ENCODE measurements at places on chromosomes 3 and 15.

DNA sequence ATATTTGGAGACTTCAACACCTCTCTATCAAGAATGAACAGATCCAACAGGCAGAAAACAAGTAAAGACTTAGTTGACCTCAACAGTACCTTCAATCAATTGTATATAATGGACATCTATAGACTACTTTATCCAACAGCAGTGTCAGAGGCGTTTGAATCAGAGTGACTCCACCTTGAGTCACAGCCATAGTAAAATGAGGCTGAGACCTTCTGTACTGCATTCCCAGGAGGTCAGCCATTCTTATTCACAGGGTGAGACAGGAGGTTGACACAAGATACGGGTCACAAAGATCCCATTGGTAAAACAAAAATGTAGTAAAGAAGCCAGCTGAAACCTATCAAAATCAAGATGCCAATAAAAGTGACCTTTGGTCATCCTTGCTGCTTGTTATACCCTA, 299.8 kb downstream of the CNTN3 start:
- no peak for DNase-seq

DNA sequence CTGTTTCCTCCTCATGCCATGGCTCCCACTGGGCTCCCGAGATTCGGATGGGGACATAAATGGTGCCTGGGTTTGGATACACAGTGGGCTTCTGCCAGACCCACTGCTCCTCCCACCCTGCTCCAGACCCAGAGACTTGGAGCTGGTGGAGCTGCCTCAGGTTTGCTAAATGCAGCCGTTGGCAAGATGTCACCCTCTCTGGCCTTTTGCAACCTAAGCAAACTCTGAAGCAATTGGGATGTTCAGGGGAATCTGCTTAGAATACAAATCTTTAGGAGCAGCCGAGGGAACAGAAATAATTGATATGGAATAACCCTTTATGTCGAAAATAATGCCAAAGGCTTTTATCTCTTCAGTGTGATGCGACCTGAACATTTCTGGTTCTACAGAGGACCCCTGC, 33.4 kb downstream of the PRICKLE2 start:
- no peak for DNase-seq

DNA sequence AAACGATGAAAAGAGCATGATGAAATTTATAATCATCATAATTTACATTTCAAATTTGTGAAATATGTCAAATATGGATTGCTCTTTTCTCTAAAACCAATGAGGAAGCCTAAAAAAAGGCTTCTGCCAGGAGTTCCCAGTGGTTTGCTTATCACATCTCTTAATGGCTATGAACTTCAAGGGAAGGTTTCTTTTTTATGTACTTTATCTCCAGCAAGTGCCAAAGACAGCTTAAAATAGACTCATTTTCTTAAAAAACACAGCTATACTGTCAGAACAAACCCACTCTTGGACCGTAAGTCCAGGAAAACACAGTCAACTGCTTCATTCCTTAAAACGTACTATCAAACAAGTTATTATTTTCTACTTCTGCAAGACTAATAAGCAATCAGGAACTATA, 80.2 kb downstream of the DLG1 start:
- DNase-seq: no peak

DNA sequence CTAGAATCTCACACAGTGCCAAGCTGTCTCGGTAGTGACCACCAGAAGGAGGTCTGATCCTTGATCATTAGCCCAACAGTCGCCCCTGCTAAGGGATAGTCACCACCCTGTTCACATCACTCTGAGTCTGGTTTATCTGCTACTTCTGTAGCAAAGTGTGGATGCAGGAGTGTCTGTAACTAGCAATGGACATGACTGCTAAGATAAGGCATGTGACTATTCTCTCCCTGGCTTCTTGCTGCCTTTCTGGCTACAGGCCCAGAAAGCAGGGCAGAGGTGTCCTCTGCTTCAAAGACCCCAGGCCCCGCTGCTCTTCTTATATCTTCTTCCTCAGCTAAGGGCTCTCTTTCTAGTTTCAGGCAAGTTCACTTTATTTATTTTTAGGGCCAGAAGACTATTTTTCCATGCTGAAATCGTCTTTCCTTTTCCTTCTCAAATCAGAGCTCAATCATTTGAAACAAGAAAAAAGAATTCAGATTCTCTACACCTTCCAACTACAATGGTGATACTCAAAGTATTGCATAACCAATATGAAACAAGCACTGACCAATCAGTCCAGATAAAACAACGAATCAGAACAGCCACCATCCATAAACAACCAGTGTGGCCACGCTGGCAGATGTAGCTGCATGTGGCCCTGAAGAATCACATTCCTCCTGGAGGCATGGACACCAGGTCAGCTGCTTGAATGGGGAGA, 8.0 kb upstream of the KNG1 start:
- no peak for DNase-seq

DNA sequence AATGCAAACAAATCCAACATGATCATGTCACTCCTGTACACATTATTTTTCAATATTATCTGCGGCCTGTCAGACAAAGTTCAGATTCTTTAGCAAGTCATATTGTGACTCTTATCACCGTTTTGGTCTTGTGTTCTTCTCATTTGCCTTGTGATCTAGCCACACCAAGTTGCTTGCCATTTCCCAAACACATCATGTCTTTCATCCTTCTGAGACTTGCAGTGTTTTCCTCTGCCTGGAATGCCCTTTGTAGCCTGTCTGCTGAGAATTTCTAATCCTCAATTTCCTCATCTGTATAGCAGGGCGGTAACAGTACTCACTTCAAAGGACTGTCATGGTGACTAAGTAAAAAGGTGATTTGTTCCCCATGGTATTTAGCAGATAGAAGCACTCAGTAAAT, 135.0 kb downstream of the GREM1 start:
- no peak for DNase-seq

- DNase-seq: no peak
These were observed 25.9 kb downstream of the SNX33 start for GRCh38 chr15:75673426-75674235.

DNA sequence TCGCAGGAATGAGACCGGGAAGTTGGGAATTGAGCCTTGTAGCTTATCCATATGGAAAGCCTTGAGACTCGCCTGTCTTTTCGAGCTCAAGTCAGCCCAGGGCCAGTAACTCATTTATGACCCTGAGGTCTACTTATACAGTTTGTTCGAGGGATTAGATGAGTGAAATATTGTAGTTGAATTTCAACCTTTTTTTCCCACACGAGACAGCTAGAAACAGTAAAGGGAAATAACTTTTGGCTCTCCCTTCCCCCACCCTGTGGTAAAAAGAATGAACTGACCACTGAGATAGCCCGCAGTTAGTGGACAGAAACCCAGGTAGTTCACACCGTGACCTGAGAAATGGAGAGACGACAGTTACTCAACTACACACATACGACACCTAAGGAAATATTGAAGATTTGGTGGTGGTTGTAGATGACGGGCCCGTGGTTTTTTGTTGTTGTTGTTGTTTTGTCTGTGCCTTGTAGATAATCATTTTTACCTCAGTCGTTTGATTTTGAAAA, 841 bp downstream of the EIF3J start:
- no peak for DNase-seq

DNA sequence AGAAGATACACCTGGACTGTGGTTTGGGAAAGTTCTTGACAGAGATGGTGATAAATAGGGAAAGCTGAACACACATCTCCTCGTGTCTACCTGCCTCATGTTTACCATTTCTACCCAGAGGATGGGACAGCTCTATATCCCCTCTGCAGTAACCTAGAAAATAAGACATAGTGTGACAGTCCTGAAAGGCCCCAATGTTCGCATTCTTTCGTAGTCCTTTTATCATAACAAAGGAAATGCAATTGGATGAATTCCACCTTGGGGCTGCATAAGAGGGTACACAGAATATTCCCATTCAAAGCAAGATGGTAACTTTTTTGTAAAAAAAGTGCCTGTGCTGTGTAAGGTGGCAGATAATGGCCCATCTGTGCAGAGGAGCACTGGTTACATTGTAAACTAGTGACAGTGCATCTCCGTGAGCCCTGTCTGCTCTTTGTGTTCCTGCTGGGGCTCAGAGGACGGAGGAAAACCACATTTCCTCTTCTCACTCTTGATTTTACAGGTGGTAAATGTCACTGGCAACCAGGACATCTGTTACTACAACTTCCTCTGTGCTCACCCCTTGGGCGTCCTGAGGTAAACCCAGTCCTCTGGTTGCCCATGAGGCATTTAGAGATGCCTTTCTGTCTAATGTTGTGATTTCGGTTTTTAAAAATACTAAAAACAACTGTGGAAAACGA, 74.3 kb downstream of the SIDT1 start:
- DNase-seq: no peak

- peak; percentile 87 for DNase-seq
These were observed 35.2 kb downstream of the BDH1 start for GRCh38 chr3:197520311-197521276.

DNA sequence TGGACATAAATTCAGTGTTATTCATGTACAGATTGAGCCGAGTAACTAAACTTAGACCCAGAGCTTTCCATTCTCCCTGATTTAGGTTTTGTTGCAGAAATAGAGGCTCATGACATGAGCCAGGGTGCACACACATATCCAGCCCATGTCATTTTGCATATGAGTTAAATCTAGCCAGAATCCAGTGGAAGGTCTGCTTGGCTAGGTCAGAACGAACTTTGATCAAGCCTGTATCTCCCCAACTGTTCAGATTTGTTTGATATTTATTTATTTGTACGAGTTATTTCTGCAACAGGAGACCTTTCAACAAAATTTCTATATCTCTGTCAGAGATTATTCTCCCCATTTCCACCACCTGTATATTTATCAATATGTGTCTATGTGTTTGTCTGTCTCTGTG, 247.5 kb upstream of the THBS1 start:
- no peak for DNase-seq

DNA sequence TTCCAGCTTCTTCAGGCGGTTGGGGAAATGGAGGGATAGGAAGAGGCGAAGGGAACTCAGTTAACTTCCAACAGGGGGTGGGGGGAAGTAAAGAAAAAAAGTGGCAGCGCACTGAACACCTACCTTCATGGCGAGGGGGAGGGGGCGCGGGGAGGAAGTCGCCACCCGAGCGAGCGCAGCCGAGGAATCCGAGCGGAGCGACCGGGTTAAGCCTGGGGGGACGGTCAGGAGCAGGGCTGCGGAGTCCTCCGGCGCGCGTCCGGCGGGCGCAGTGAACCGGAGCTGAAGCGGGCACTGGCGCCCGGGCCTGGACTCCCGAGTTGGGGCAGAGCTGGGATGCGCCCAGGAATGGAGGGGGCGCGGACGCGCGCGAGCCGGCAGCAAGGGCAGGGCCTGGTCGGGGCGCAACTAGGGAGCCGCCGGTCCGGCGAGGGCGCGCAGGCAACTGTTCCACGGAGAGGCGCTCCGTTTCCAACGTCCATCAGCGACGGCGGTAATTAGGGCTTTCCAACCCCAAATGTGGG, at the start of gene WNT5A:
Gene WNT5A, minus strand, starts transcription at position 450 of the 524 bp plus-strand sequence. Its CDS starts 321 bp downstream, at position 129.
- DNase-seq: no peak

GRCh38 chr3:87332789-87333188, 56.4 kb upstream of the POU1F1 start:
- no peak for DNase-seq

DNA sequence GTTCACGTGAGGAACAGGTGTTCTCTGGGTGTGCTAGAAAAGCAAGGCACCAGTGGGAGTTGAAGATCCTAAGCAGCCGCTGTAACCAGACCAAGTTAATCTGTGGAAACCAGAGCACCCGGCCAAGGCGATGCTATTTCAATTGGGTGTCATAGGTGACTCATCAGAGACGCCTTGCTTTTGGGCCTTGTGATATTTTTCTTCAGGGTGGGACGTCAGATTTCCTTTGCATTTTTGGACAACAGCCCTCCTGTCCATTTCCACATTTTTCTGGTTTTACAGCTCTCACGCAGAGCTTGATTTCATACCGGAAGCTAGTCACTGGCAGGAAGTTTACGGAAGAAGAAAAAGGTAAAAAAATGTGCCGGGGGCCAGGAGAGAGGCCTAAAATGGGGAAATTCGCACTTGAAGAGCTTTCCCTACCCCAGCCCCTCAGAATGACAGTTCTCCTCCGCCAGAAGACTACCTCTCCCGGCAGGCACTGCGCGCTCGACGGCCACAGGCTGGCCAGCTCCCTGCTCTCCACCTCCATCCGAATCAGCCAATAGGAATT, 471 bp upstream of the KBTBD8 start:
- DNase-seq: no peak

DNA sequence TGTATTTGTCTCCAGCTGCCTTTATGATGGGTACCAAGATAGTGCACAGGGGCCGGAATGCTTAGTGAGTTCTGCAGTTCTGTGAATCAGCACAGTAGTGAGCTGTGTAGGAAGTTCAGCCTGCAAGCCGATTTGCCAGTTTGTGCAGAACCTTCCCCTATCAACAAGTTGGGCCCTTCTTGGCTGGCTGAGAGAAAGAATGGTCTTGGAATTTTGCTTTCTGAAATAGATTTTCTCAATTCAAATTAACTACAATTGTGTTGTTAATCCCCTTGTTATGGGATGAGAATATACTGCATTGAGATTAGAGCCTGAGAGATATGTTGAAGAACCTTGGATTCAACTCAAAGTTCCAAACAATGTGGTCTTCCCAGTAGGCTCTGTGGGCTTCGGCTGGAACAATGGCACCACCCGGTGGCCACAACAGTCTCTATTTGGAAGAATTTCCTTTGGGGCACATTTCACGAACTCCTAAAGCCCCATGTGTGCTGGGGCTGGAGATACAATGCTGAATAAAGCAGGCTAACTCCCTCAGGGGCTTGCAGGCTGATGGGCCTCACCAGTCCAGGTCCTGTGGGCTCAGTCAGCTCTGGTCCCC, 59.1 kb downstream of the TRIM42 start:
- DNase-seq: peak; percentile 73

GRCh38 chr3:55585856-55586255, 98.8 kb upstream of the WNT5A start:
- DNase-seq: no peak

DNA sequence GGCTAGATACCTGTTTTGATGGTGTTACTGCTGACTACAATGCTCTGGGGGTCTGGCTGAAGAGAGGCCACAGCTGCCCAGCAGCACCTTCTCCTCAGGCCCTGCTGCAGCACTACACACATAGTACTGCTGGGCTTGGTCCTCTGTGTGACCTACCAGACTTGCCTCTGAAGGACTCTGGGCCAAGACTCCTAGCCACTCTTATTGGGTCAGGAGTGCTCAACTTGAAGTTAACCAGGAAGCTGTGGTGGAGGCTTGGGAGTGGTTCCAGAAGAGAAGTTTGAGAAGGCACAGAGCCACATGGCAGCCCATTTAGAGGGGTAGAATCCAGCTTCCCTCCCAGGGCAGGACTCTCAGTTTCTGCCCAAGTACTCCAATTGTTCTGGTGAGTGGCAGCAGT, 16.6 kb downstream of the ELP6 start:
- no peak for DNase-seq

DNA sequence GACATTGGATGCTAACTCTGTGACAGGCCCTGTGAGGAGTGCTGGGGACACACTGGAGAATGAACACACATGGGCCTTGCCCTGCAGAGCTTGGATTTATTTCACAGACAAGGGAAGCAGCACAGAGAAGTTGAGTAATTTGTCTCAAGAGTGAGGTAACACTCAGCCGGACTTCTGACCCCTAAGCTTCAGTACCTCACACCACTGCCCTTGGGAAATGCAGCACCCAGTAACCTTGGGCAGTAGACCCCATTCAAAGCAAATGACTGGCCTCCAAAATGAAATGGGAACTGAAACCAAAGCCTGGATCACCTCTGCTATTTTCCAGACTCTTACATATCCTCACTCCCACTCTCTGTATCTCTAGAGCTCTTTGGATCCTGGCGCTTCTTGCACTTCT, 37.3 kb downstream of the RFT1 start:
- no peak for DNase-seq

All from Calu3 (cell line).